ENCODE measurements at places on chromosomes 5 and 9.

DNA sequence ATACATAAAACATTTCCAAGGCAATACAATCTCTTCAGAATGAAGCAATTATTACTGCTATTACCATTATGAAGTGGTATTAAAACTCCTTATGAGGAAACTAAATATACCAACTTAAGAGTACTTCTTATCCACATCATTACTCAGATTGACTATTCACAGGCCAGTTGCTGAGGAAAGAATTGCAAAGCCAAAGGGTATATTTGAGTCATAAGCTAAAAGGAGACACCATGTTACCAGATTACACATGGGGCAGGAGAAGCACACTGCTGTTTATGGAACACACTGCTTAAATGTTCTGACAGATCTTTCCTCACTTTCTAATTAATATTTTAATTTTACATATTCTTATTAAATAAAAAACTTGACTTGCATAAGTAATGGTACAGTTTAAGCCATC is 1726.4 kb upstream of the NUDT12 start:
- DNase-seq: no peak

DNA sequence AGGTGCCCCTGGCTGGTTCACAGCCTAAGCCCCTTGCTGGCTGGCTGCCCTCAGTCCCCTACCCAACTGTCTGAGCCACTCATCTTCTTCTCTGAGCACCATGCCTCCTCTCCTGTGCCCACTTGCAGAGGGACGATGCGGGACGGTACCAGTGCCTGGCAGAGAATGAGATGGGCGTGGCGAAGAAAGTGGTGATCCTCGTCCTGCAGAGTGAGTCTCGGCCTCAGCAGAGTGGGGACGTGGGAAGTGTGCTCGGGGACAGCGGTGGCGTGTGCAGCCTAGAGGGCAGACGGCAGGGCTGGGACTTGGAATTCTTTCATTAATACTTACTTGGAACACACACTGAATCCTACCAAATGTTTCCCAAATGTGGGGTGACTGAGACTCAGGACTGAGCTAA is 34.3 kb upstream of the ASS1 start:
- DNase-seq: no peak

- DNase-seq: no peak
Measured at GRCh38 chr5:159909126-159909525, 7.2 kb upstream of the ADRA1B start.

GRCh38 chr9:76690246-76690972 is 73.8 kb upstream of the PCA3 start:
- no peak for DNase-seq

GRCh38 chr5:39502704-39503103 is 77.9 kb upstream of the DAB2 start:
- no peak for DNase-seq

DNA sequence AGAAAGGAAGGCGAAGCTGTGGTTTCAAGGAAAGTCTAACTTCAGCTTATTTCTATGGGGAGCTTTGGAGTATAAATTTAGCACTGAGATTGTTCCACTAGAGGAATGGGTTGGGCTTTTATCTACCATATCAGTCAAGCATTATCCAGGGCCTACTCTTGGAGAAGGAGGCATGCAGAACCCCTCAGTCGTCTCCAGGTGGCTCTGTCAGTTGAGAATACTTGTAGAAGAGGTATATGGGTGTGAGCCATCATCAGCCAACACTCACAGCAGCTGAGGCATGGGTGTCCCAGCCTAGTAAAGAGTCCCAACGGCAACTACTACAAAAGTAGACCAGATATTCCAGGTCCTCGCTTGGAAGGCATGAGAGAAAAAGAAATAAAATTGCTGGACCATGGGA is 548.5 kb upstream of the GRAMD2B start:
- no peak for DNase-seq

DNA sequence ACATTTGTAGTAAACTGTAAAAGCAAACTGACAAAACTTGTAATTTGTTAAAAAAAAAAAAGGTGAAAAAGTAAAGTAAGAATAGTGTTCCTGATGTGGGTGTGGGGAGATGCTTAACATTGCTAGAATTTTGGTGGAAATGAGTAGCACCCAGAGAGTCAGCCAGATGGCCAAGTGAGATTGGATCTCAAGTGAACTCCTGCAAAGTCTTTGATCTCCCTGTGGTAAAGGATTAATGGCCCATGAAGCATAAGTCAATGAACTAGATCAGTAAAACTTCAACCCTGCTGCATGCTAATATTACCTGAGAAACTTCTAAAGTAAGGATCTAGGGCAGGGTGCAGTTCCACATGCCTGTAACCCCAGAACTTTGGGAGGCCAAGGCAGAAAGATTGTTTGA is 19.0 kb upstream of the FAM169A start:
- DNase-seq: no peak

DNA sequence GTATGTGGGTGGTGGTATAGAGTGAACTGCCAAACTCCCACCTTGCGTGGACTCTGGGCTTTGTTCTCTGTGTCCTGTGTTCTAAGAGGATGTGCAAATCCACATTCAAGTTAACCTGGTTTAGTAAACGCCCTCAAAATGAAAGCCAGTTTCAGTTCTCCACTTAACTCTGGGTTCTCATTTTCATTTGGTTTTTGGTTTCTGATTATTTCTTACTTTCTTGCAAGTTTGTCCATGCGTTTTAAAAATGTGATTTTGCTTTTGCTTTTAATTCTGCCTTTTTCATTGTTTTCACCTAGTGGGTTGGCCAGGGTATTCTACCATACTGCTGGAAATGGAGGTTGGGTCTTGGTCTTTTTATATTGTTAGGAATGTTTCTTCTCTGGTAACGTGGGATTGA is 38.2 kb downstream of the GALNT10 start:
- no peak for DNase-seq

DNA sequence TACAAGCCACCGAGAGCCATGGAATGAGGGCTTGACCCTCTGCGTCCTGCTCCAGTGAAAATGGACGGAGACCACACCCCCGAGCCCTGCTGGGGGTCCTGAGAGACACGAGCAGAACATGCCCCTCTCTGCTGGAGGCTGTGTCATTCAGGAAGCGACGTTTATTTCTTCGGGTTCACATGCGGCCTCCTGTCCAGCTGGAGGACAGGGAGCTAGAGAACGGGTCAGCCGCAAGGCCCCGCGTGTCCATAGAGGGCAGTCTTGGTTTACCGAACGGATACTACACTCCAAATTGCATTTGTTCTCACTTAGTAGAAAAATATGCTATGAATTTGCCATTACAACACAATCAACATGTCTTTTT is 36.1 kb downstream of the MRPL36 start:
- DNase-seq: peak; percentile 7

GRCh38 chr5:166992874-166993722 is 1298.3 kb upstream of the WWC1 start:
- DNase-seq: no peak

DNA sequence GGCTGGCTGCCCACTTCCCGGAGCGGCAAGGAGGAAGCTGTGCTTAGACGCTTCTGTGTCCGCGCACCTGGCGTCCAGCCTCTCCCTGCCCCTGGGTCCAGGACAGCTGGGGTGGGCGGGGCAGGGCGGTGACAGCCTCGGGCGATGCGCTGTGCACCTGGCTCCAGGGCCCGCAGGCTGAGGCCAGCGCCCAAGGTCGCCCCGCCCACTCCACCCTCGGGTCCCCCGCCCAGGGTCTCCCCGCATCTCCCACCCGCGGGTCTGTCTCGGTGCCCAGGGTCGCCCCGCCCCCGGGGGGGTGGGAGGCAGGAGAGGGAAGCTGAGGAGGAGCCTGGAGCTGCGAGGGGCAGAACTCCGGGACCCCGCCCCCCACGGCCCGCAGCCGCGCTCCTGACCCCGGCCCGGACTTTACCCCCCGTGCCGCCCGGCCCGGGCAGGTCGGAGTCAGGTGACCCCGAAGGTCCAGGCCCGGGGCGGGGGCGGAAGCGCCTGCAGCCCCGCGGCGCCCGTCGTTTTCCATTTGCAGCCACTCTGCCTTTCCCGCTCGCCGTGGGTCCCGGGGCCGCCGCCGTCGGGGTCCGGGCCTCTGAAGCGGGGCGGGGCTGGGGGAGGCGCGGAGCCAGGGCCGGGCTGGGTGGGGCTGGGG is at the start of gene ENTPD8:
Gene ENTPD8 (minus strand): TSS at position 69 of the 646 bp plus-strand sequence. CDS start 3,072 bp downstream, outside the sequence.
- no peak for DNase-seq

DNA sequence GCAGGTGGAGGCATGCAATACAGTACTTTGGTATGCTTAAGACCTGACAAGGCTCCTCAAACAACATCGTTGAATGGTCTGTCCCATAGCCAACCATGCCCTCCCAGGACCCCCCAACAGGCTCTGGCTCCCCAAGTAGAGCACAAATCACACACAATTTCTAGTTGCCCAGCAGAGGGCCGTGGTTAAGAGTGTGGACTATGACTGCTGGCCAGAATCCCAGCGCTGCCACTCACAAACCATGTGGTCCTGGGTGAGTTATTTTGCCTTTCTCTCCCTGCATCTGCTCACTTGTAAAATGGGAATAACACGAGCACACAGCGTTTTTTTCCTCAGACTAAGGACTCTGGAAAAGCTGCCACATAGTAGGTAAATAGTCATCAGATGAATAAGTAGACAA is 6.5 kb downstream of the CKMT2 start:
- DNase-seq: no peak

- DNase-seq: no peak
Measured at GRCh38 chr5:652023-652515, 39.9 kb downstream of the CEP72 start.

GRCh38 chr5:56088967-56089829 is 94.4 kb upstream of the IL6ST start:
- no peak for DNase-seq

- DNase-seq: peak; percentile 8
Measured at GRCh38 chr9:88387552-88388202, 567 bp upstream of the SPIN1 start.

DNA sequence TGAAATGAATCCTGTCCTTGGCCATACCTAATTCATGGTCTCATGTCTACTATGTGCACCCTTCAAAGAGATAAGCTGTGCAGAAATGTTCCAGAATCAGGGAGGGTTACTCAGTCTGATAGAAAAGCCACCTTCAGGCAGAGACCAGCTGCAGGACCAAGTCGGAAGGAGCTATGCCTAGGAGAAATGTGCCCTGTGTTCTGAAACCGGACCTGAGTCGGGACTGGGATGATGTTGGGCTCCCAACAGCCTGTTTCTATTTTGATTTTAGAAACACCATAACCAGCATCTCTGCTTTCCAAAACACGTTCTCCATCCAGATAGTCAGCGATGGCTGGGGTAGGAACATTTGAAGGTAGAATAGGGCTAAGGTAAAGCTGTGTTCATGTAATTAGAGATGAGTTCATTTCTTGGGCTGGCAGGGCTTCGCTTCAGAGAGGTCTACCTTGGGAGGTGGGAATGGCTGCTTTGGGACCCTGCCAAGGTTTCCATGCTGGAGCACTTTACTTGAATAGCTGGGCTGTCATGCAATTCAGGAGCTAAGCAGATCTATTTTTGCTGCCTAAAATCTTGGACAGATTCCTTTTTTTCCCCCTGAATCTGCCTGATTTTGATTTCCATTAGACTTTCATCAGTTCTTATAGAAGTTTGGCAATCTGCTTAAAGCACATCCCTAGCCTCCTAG is 2.8 kb downstream of the ADCY2 start:
- no peak for DNase-seq

DNA sequence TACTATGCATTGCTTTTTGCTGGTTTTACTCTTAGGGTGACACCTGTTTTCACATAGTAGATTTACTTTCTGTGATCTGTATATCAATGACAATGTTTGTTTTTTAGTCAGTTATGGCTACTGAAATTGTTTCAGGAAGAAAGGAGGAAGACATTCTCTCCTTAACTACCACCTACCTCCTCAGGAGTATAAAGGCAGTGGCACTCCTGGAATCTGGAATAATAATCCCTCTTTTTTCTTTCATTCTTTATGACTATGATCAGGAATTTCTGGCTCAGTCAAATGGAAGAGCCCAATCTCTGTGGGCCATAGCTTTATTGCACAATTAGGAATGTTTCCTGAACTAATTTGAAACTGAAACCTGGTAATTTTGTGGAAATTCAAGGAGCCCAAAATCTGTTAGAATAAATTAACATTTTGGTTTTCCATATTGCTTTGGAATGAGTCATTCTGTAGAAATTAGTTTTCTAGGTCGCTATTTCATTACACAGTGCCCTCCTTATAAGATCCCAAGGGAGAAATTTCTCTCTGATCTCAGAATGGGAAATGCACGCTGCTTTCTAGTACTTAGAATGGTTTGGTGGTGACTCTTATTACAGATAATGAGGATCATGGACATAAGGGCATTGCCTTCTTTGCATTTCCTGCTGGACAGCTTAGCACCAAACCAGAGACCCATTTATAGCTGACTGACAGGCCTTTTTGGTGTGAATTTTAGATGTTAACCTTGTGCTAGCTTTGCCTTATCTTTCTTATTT is 95.3 kb upstream of the VLDLR start:
- DNase-seq: no peak

DNA sequence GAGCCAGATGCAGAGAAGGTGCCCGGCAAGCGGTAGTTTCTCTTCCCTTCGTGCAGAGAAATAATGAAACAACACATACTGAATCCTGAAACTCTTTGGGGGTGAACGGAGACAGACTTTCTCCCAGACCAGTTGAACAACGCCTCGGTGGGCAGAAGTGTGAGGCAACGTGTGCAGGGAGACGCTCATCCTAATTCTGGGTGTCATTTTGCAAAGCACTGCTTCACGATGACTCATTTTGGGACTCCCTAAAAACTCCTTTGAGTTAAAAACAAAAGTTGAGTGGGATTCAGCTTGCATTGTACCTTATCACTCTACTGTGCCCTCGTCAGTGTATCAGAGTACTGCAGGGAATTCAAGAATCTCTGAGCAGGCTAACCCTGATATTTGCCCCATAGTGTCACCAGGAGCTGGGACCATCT is 3.5 kb upstream of the NEK6 start:
- no peak for DNase-seq

GRCh38 chr9:99931155-99931840 is 24.8 kb downstream of the STX17 start:
- no peak for DNase-seq

DNA sequence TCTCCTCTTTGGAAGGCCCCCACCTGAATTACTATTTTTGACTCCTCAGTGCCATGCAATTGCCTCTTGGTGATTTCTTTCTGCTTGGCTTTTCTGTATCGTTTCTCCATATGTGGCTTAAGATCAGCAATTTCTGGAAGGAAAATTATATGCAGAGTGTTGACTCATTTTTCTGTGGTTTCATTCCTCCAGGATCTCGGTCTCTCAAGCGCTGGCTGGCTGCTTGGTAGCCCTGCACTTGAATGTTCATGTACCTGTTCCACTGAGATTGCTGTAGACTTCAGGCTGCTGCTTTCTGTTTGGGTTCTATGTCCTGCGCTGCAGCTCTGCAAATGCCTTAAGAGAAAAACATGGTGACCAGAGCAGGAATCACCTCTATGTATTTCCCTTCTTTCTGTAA is 77.6 kb downstream of the INIP start:
- DNase-seq: no peak

GRCh38 chr9:11551106-11551505 is 938.3 kb upstream of the PTPRD start:
- no peak for DNase-seq

DNA sequence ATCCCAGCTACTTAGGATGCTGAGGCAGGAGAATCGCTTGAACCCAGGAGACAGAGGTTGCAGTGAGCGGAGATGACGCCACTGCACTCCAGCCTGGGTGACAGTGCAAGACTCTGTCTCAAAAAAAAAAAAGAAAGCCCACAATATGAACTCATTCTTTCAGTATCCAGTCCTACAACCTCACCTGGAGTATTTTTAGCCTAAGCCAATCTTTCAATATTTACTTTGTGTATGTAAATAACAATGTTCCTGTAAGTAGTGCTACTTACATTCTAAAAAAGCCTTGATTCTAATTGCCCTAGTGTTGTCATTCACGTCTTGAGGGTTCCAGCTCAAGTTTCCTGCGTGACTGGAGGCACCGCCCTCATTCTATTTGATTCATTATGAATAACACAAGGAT is 62.0 kb downstream of the BHMT start:
- DNase-seq: no peak

Data from stimulated activated CD8-positive, alpha-beta memory T cell treated with anti-CD3 and anti-CD28 coated beads, Interleukin-2, amount 100 ng/mL, for 1 hour (primary cell).